ENCODE measurements at places on chromosomes 2 and 18.

DNA sequence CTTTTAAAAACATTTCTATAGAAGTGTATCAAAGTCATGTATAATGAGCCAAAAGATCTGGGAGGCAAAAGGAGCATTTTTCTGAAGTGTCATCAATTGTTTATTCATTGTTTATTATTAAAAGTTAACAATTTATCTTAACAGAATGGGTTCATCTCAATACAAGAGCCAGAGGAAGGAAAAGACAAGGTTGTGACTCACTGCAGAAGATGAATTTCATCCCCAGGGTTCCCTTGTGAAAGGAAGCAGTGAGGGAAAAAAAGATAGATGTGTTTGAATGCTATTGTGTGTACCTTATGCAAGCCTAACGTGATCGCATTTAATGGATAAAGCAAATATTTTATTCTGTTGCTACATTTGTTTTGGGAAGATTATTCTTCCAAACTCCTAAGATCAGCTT, 286.3 kb downstream of the PIEZO2 start:
- DNase-seq: no peak

DNA sequence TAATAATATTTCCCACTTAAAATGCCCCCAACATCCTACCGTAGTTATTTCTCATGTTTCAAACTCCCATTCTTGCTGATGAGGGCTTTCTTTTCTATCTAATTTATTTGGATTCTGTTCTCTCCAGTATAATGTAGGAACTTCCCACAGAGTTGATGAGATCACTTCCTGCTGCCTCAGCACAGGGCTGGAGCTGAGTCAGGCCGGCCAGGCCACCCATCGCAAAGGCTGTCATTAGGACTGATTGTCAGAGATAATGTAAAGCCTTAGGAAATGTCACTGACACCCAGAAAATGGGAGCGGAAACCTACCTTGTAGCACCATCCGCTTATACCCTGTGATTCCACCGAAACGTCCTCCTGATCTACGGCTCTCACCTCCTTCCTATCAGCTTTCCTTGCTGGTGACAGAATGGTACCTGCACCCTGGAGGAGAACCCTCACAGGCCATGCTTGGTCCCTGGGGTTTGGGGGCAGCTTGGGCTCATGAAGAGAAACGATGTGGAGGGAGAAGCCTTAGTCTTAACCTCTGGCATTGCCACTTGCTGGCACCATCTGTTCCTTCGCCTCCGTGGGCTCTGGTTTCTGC, 672.8 kb upstream of the ID2 start:
- no peak for DNase-seq

DNA sequence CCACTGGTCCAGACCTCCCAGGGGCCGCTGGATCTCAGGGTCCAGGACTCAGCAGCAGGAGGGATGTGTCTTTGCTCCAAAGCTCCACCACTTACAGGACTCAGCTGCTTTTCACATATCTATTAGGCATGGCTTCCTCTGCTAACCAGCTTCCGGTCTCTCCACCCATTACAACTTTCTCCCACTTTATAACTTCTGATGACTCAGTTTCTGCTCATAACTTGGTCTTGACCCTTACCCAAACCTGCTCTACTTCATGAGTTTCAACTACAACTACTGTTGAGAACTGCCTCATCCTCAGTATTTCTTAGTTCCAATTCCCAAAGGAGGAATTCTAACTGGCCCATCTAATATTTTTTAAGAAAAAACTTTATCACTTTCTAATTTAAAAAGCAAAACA, 17.2 kb downstream of the SULT1C2 start:
- DNase-seq: no peak

DNA sequence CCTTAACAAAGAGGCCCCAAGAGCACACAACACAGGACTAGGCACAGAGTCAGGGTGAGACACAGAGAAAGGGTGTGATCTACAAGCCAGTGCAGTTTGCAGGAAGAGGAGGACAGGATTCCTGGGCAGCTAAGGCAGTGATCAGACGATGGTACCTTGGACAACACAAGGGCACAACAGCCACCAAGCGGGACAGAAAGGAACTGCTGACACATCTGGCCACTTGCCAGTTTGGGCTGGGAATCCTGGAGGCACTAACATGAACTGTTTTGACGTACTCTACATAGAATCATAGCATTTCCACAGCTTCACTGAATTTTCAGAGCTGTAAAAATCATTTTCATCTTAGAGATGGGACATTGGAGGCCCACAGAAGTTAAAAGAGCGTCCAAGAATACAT, 221.5 kb upstream of the SLC35G4 start:
- DNase-seq: no peak

DNA sequence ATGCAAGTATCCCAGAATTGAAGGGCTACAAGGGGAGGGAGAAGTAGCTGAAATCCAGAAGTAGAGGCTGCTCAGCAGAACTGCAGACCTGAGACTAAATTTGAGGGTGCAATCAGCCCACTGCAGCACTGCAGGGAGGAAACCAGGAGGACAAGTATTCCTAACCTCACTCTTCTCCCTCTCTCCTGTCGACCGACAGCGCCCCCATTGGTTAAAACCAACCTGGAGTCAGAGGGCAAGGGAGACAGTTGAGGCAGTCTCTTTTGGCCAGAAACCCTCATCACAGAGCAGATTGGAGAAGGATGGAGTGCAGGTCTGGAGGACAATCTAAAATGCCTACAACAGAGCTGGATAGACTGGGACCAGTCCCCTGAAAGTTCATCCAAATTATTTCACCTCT, 768.9 kb upstream of the KLHL29 start:
- no peak for DNase-seq
